A172 (cell line): ENCODE measurements at places on chromosomes 6 and 20. TPM values are rescaled to one million over a fixed set of nuclear protein-coding genes. Genes with fewer than 3 reads are reported as not detected.
A peak's percentile ranks its signal among the peaks of the same experiment; 100 is the strongest.

The PAX1 gene
- total RNA-seq, result not detected in 2 replicates

DNA sequence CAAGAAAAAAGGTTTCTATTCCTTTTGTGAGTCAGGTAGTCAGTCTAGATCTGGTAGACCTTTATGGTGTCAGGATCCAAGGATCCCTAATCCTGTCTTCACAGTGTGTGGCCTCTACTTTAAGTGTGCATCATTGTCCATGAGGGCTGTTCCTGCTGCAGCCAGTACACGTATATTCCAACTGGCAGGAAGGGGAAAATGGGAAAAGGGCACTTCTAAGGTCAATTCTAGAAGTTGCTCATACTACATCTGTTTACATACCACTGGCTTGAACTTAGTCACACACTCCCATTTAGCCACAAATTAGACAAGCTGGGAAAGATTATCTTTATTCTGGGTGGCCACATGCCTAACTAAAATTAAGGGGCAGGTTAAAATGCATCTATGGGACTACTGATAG, 9.7 kb upstream of the MMS22L start:
- no peak for DNase-seq

GRCh38 chr6:85461798-85462170, 11.9 kb downstream of the NT5E start:
- no peak for DNase-seq

DNA sequence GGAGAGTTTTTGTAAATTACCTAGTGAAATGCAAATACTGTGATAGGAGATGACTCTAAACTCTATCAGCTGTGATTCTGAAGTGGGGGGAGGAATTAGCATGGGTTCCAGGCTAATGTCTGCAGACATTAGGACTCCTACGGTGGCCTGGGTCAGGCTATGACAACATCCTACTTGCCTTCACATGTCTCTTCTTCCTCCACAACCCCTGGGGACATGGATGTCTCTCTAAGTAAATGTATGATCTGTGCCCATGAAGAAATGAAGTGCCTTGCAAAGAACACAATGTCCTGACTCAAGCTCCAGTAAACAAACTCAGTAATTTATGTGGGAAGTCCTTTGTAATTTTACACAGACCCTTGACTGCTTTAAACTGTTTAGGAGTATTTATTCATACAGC, 165.8 kb upstream of the EEF1E1 start:
- DNase-seq, result no peak

- DNase-seq, result no peak
Observed at GRCh38 chr20:824916-825315, 8.6 kb upstream of the FAM110A start.

DNA sequence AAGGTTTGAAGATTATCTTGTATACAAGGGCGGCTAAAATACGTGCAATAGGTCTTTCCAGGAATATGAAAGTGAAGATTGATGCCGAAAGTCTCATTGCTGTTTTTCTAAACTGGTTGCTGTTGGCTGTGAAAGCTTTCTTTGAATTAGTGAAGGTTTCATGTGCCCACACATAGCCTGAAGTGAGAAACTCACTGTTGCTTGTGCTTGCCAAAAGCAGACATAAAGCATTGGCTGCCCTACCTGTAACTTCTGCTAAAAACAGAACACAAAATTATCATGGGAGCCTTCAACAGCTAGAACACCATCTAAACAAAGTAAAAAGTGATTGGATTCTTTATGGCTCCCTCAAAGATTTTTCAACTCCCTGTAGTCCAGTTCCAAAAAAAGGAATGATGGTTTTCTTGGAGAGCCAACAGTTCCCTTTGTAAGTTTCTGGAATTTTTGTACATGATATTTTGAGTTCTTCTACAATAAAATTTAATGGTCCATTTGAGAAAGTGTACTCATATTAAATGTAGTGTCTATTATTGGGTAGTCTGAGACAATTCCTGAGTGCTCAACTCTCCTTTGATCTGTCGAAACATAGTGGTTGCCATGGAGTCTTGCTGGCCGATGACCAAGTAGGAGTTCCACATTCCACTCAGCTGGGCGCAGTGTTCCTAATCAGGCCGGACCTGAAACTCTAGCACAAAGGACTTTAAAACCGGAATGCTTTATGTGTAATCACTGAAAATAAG, 68.5 kb downstream of the PLEKHG1 start:
- DNase-seq, result peak; percentile 29
